NCI-H774 (cell line): ENCODE measurements at places on chromosomes 2 and 18.
A peak's percentile ranks its signal among the peaks of the same experiment; 100 is the strongest.

DNA sequence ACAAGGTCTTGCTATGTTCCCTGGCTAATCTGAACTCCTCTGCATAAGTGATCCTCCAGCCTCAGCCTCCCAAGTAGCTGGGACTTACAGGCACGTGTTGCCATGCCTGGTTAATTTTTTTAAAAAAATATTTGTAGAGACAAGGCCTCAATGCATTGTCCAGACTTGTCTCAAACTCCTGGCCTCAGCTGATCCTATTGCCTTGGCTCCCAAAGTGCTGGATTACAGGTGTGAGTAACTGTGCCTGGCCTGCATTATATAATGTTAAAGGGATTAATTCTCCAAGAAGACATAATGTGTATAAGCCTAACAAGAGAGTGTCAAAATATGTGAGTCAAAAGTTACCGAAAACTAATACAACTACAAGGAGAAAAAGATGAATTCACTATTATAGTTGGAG, 32.2 kb downstream of the BUB1 start:
- DNase-seq: no peak

DNA sequence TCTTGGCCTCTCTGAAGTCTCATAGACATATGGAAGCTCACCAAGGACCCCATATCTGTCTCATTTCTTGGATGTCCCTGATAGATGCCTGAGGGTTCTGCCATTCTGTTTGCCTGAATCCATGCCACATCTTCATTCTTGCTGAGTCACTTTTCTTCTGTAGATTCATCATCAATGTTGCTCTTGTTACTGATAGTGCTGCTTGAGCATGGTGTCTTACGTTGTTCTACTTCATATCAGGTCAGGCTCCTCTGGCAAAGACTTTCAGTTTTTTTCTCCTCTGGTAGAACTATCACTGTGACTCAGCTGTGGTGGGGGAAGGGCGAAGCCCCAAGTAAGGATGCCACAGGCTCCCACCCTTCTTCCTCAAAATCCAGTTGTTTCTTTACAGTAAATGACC, 885.2 kb downstream of the DCDC2C start:
- no peak for DNase-seq

DNA sequence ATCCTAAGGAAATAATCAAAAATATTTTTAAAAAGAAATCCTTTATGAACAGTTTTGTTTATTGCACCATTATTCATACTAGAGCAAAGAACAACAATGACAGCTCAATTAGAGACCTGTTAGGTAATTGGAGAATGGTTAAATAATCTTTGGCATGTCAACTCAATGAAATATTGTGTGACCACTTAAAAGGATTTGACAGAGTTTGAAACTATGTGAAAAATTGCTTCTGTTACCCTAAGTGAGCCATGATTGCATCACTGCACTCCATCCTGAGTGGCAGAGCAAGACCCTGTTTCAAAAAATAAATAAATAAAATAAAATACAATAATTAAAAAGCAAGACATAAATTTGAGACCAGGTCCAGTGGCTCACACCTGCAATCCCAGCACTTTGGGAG, 66.1 kb upstream of the ATP8B1 start:
- DNase-seq: no peak

GRCh38 chr2:46569061-46569560, 89.7 kb downstream of the TMEM247 start:
- no peak for DNase-seq

GRCh38 chr18:40258311-40258710, 1696.7 kb upstream of the PIK3C3 start:
- no peak for DNase-seq

DNA sequence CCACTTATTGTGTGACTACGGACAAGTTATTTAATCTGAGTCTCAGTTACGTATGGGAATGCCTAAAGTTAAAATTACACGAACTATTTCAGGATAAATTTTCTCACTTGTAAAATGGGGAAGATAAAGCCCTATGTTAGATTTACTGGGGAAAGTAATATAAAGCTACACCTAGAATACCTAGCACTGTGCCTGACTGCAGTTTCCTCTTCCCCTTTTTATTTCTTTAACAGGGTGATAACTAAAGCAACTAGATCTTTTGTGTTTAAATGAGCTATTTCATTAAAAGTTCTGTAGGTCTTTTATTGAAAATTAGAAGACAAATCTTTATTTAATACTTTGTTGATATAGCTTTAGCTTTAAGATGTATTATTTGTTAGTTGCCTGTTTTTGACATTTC, 5.0 kb downstream of the B3GNT2 start:
- DNase-seq: no peak

DNA sequence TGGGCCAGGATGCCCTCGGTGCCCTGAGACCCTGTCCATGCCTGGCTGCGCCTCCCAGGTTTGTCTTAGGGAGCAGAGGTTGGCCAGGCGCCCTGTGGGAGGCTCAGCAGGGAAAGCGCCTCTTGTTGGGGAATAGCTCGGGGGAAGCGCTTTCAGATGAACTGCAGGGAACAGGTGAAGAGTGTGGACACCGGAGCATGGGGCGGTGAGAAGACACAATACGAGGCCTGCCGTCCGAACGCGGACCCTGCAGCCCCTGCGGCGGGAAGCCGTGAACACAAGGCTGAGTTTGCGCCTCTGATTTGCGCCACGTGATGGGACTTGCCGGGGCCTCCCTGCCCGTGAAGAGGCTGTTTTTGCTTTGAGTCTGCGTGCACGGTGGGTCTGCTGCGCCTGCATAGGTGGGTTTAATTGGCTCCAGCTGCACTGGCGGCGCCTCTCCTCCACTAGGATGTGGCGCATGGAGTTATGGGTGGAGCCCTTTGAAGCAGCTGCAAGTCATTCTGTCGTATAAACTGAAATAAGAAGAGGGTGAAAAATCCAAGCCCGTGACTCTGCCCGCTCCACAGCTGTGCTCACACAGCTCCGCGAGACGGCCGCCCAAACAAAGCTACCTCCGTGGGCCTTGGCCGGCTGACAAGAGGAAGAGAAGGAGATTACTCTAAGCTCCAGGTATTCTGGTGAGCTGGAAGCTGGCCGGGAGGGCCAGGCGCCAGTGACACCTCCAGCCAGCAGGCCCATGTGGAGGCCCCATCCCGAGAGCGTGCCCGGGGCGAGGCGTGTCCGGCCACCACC, 103.5 kb upstream of the CTDP1 start:
- no peak for DNase-seq

GRCh38 chr2:101912545-101912944, 79.2 kb upstream of the IL1R2 start:
- no peak for DNase-seq

DNA sequence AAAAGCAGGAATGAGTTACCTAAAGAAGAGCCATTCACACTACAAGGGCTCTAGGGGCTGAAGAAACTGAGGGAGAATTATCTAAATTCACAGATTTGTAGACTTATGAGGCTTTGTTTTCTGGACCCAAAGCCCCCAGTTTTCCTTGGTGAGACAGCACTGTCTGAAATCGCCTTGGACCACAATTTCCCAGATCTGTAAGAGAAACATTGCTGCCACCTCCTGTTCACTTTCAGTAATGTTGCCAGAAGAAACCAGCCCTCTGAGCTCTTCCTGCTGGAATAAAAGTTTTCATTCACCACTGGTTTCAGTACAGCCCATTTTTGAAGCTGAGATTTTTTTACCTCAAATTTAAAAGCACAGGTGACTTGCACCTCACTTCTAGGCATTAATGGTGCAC, 169.2 kb downstream of the CDH20 start:
- DNase-seq: peak; percentile 52

GRCh38 chr18:44915661-44916060, 235.0 kb downstream of the SETBP1 start:
- no peak for DNase-seq

DNA sequence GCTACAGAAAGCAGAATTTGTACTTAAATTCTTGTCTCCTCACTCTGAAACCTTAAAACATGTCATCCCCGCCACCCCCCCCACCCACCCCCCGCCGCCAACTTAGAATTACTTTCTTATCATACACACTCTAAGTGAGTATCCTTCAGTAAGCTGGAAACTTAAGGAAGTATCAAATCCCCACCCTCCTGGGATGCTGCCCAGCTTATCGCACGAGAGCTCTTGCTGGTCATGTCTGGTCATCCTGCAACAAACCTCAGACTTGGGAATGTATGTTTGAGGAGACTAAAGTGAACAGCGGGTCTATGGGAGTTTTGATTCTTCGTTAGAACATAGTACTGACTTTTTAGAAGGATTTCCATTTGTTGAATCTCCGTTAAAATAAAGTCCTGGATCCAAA, 203.3 kb downstream of the PTGR3 start:
- DNase-seq: no peak

- no peak for DNase-seq
Measured at GRCh38 chr2:27221166-27221565, 4.0 kb downstream of the CAD start.

DNA sequence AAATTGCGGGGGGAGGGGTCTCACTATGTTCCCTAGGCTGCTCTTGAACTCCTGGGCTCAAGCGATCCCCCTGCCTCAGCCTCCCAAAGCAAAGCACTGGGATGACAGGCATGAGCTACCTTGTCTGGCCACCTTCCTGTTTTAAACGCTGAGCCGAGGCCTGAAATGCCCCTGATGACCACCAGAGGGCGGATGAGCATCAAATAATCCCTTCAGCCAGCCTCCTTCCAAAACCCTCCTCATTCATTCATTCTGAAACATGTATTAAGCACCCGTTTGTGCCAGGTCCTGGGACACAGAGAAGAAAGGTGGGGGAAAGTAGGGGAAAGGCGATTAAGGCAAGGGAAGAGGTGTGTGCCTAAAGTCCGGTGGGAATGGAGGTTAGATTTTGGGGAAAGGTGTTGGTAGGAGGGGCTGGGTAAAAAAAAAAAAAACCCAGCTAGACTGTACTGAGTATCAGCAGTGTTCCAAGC, 30.7 kb upstream of the PTMA start:
- DNase-seq: peak; percentile 70

GRCh38 chr18:44840058-44840790, 159.5 kb downstream of the SETBP1 start:
- peak; percentile 43 for DNase-seq

DNA sequence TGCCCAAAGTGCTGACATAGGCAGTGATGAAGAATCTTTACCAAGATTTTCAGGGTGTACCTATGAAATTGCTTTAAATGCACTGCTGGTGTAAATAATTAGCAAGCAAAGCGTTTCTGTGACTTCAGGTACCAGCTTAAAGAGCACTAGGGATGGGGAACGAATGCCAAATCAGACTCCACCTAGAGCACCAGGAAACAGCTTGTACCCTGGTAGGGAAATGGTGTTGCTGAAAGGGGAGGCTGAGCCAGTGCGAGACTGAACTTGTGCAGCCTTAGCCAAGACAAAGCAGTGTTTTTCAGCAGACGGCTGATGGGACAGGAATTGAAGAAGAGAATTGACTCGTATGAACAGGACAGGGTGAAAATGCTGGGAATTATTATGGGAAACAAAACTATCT, 65.6 kb downstream of the TWSG1 start:
- DNase-seq: no peak

DNA sequence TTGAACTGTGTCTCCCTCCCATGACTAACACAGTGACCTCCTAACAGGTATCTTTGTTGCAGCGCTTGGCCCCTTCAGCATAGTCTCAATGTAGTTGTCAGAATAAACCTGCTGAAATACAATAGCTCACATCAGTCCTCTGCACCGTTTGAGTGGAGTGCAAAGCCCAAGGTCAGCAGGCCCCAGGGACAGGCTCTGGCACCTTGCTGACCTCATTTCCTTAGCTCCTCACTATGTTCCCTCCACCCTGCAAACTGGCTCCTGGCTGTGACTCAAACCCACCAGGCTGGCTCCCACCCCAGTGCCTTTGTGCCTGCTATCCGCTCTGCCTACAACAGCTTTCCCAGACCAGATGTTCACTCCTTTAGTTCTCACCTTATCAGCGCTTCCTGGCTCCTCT, 146.7 kb downstream of the LRATD1 start:
- no peak for DNase-seq

DNA sequence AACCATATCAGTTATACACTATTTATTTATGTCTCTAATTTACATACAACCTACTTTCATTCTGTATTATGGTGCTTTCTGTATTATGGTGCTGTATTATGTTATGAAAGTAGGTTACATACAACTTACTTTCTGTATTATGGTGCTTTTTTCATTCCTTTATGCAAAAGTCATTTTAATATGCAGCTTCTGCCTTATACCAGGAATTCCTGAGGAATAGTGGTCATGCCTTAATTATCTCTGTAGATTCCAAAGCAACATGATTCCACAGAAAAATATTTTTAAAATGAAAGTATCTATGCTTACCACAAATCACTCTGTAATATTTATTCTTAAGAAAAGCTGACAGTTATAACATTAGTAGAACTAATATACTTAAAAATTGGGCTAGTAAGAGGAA, 922.0 kb upstream of the NRXN1 start:
- DNase-seq: no peak

GRCh38 chr2:122366969-122367645, 611.7 kb downstream of the TSN start:
- DNase-seq: no peak

DNA sequence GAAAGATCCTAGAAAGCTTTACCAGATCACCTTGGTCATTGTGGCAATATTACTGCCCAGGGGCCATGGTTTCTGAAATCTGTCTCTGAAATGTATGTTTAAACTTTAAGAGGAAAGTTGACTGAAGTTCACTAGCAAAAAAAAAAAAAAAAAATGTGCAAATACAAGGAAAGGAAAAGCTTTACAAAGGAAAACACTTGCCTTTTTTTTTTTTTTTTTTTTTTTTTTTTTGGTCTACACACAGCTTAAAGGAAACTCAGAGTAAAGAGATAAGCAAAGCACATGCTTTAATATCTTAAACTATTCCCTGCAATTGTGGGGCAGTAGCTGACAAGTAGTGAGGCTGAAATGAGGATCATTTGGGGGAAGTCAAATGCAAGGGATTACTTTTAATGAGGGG, 174.2 kb upstream of the EPAS1 start:
- DNase-seq: no peak

DNA sequence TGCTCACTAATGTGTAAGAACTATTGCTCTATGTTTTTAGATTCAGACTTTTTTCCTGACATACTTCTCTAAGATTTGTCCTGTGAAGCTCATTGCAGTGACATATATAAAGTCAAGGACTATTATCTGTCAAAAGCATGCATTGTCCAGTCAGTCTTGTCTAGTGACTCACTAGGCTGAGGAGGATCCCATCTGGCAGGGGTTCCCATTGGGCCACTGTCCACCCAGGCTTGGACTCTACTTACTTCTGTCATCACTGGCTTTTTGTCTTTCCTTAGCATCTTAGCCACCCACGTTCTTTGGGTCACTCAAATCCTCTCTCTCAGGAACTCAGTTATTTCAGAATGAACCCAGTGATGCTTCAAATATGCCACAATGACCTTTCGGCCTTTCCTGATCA, 132.6 kb upstream of the NABP1 start:
- no peak for DNase-seq

DNA sequence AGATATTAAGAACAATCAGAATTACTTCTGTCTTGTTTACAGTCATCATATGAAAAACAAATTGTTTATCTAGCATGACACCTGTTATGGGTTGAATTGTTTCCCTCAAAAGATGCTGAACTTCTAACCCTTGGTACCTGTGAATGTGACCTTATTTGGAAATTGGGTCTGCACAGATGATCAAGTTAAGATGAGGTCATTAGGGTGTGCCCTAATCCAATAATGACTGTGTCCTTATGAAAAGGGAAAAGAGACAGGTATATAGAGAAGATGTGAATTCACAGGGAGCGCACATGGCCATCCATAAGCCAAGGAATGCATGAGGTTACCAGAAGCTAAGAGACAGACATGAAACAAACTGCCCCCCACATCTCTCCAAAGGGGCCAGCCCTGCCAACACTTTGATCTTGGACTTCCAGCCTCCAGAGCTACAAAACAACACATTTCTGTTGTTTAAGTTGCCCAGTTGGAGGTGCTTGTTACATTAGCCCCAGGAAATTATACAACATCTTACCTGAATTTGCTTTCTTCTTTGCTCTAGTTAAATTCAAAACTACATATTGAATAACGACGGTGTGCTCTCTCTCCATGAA, 2.3 kb upstream of the HPCAL1 start:
- DNase-seq: no peak
